ENCODE measurements at places on chromosomes 11 and 22.

DNA sequence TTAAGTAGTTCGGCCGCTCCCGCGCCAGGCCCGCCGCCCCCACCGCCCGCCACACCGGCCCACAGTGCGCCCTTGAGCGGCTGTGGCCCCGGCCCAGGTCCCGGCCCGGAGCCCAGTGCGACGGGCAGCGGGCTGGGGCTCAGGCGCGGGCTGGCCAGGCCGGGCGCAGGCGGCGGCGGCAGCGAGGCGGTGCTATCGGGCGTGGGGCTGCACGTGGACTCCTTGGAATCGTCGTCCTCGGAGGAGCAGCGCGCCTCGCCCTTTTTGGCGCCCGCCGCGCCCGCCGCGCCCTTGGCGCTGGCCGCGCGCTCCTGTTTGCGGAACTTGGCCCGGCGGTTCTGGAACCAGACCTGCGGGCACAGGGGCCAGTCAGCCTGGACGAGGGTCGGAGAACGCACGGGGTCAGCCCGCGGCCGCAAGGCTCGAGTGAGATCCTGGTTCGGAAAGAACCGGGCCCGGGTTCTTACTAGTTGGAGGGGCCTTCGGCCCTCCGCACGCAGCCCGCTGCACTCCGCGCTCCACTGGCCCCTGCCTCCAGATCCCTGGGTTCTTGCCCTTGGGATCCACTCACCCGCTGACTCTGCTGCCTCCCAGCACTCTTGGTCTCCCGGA is 4.0 kb downstream of the PHOX2A start:
- no peak for DNase-seq

- DNase-seq: no peak
Observed at GRCh38 chr22:45998638-45999378, 21.8 kb upstream of the WNT7B start.

- no peak for DNase-seq
Observed at GRCh38 chr11:131954146-131954545, 583.7 kb downstream of the NTM start.

GRCh38 chr11:34114471-34114870 is 9.0 kb downstream of the NAT10 start:
- DNase-seq: no peak
